ENCODE measurements at places on chromosomes 13 and 19.
A peak's percentile ranks its signal among the peaks of the same experiment; 100 is the strongest.

DNA sequence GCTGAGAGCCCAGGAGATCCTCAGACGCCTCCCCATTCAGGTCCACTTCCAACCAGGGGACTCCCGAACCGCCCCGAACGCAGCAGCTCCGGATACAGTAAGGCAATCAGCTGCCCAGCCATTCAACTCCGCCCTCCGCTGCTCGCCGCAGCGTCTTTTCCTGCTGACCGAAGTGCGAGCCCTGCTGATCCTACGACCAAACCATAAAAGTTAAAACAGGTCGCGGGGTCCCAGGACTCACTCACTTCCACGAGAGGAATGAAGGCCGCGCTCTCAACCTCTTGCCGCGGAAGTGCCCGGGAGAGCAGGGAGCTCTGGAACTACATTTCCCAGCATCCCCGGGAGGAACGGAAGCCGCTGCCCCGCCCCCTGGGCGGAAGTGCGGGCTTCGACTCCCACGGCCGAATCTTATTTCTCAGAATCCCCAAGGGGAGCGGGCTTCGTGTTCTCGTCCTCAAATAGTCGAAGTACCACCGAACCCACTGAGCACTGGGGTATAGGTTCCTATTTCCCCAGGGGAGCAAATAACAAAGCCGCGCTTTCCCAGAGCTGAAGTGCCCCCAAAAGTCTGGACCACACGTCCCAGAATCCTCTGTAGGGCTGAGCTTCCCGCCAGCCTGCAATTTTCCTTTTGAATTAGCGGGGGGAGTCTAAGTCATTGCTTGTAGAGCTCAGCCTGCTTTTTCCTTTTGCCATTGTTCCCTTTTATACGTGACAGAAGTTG, at the start of gene ZNF45:
Gene ZNF45, minus strand, starts transcription at position 298 of the 724 bp plus-strand sequence. CDS start 13,097 bp downstream, outside the sequence.
- DNase-seq = peak; percentile 88

DNA sequence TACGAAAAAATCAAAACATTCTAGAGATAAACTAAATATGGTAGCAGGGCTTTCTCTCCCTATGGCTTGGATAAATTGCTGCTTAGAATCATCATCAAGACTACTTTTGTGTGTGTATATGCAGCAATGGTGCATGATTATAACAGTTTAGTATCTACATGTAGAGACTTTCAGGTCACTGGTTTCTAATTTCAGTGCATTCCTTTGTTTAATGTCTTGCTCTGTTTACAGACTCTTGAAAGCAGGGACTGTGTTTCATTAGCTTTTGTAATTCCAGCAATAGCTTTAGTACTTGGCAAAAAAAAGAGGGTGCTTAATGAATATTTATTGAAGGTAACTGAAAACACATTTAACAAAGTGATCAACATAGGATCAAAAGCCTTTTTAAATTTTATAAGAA, 420.7 kb downstream of the PCDH9 start:
- no peak for DNase-seq

GRCh38 chr19:39432677-39433025, 3.1 kb downstream of the RPS16 start:
- no peak for DNase-seq

GRCh38 chr13:67855741-67856238, 625.7 kb upstream of the PCDH9 start:
- no peak for DNase-seq

DNA sequence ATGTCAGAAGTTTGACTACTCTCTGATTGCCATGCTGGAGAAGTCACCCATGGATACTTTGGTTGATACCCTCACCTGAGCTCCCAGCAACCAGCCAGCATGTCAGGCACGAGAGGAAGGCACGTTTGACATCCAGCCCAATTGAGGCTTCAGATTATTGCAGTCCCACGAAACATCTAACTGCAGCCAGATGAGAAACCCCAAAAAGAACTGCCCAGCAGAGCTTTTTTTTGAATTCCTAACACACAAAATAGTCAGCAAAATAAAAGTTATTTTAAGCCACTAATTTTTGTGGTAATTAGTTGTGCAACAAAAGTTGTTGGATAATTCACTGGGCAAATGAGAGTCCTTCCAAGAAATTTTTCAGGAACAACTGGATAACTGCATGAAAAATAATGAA, 259.0 kb downstream of the LMO7 start:
- no peak for DNase-seq
